Glutamatergic neuron (in vitro differentiated cells): ENCODE measurements at places on chromosomes 12 and 14.

DNA sequence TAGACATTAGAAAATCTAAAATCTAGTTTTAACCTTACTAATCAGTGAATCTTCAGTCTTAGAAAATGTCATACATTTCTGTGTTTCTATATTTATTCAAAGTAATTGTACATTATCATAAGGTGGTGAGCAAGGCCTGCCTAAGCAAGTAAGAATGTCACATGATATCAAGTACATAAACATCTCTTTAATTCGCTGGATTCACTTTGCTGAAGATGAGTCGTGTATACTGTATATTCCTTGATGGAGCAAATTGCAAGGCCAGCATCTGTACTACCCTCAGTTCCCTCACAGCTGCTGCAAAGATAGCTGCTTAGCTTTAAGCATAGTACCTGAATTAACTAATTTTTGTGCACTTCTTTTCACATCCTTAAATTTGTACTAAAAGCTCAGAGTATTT is 8.5 kb upstream of the AK7 start:
- no peak for DNase-seq

GRCh38 chr12:100656856-100657255 is 83.4 kb downstream of the GAS2L3 start:
- DNase-seq = no peak

GRCh38 chr12:10466311-10466710 is 13.1 kb upstream of the KLRC1 start:
- no peak for DNase-seq

- DNase-seq = no peak
Measured at GRCh38 chr12:3123729-3124128, 46.5 kb downstream of the TSPAN9 start.

GRCh38 chr14:21866479-21866878 is 192.9 kb upstream of the OR4E1 start:
- DNase-seq = no peak

DNA sequence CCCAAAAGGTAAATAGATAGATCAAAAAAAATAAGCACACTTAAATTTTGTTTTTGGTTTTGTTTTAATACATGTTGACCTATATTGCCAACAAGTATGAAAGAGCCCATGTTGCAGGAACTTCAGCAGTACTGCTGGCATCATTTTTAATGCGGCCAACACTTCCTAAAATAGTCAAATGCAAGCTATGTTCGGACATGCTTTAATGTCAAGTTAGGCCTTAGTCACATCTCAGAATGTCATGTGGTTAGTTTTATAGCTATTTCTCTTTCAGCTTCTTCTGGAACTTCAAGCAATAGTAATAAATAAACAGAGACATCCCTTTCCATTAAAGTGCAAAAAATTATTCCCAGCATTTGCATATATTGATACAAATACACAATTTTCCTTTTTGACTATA is 153.4 kb downstream of the PIK3C2G start:
- DNase-seq = no peak

GRCh38 chr12:61490526-61491498 is 769.4 kb upstream of the USP15 start:
- no peak for DNase-seq

GRCh38 chr12:46858368-46858767 is 32.6 kb upstream of the SLC38A4 start:
- no peak for DNase-seq

DNA sequence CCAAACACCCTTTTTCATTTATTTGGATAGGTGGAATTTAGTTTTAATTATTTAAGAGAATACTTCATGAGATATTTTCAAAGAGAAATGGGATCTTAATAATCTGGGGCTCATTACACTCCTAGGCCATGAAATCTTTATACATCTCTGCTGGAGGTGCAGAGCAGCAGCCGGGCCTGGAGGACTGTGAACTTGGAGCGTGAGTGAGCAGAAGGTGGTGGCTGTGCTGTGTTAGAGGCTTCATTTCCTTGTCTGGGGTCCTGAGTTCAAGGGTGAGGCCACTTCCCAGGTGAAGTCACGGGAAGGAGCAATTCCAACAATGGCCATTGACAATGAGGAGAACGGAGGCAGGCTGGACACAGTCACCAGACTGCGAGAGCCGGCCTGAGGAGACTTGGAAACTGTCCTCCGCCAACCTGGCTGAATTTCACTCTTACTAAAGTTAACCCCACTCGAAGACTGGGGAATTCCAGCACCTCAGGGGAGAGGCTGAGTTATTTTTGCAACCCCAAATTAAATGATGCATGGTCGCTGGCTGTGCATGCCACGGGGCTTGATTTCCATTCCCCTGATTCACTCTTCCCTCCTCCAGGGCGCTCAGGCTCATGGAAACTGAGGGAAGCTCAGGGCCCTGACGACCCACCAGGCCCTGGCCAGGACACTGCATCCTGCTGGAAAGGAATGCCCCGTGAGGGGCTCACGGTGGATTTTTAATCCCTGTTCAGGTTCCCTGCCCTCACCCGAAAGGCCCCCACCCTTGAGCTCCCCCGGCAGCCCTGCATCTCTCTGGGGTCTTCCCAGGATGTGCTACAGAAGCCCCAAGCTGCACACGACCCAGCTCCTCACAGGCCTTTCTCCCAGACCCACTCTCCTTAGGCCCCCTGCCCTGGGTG is 22.6 kb upstream of the TRAF3 start:
- no peak for DNase-seq

- no peak for DNase-seq
Measured at GRCh38 chr12:64840949-64841717, 16.7 kb downstream of the TBC1D30 start.

- no peak for DNase-seq
Measured at GRCh38 chr14:75053396-75054291, 2.4 kb upstream of the MLH3 start.

GRCh38 chr12:26668230-26668629 is 164.8 kb downstream of the ITPR2 start:
- DNase-seq = no peak

GRCh38 chr14:64983439-64984310 is 3.0 kb upstream of the FNTB start:
- no peak for DNase-seq

DNA sequence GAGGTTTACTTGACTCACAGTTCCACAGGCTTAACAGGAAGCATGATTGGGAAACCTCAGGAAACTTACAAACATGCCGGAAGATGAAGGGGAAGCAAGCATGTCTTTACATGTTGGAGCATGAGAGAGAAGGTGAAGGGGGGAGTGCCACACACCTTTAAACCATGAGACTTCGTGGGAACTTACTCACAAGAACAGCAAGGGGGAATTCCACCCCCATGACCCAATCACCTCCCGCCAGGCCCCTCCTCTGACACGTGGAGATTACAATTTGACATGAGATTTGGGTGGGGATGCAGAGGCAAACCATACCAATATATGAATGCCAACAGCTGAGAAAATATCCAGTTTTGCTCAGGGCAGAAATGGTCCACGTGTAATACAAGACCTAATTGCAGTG is 518.6 kb downstream of the VRK1 start:
- no peak for DNase-seq

DNA sequence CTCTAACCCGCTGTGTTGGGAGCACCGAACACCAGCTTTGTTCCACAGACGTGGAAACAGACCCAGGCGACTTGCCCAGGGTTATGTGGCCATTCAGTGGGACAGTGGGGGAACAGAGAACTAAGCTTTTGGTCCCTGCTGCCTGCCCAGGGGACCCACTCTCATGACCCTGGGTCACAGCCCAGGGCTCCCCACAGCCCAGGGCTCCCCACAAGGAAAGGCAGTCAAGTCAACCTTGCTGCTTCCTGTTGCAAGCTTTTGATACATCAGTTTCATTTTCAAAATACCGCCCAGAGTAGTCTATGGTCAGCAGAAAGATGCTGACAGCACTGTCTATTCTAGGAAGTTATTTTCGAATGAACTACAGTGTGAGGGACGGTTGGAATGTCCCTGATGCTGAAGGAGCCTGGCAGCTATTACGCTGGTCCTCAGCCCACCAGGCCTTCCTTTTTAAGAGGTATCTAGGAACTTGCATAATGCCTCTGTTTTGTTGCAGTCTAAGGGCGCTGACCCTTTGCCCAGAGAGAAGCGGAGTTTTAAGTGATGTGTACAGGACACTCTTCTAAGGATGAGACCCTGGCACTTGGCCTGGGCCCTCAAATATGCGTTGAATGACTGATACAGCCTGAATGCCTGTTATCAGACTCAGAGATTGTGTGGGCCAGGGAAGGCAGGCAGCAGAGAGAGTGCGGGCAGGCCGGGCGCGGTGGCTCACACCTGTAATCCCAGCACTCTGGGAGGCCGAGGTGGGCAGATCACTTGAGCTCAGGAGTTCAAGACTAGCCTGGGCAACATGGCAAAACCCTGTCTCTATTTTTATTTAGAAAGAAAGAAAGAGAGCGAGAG is 12.6 kb upstream of the TTC7B start:
- DNase-seq = no peak

DNA sequence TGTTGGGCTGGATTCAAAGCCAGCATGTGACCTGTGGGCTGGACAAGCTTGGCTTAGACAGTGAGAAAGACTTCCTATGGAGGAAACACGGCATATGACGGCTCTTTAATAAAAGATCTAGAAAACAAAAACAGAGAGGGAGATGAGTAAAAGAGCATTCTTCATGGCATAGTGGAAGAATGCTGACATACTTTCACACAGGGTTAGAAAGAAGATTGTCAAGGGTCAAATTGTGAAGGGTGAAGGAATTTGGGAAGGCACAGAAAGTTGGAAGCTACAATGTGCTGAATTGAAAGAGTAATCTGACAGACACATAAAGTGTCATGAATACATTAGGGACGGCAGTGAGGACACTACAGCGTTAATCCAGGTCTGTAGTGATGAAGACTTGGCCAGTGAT is 63.4 kb downstream of the GALNT4 start:
- DNase-seq = no peak

GRCh38 chr12:95554532-95555071 is 3.3 kb upstream of the USP44 start:
- DNase-seq = no peak

DNA sequence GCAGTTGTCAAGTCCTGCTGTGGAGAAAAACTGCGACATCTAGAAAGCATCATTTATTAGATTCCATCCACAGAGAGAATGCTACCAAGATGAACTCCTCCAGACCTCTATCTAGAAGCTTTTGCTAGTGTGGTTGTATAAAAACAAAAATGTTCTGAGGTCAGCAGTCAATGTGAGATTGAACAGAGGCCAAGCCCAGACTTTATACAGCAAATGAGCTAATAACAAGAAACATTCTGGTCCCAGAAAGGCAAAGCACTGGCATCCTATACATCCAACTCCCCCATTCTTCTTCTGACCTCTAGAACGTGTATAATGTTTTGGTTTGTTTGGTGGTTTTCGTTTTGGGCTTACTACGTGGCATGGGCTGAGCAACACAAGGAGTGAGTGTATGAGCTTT is 26.7 kb upstream of the RIN3 start:
- DNase-seq = no peak

GRCh38 chr14:86672080-86672479 is 1142.1 kb downstream of the FLRT2 start:
- no peak for DNase-seq

DNA sequence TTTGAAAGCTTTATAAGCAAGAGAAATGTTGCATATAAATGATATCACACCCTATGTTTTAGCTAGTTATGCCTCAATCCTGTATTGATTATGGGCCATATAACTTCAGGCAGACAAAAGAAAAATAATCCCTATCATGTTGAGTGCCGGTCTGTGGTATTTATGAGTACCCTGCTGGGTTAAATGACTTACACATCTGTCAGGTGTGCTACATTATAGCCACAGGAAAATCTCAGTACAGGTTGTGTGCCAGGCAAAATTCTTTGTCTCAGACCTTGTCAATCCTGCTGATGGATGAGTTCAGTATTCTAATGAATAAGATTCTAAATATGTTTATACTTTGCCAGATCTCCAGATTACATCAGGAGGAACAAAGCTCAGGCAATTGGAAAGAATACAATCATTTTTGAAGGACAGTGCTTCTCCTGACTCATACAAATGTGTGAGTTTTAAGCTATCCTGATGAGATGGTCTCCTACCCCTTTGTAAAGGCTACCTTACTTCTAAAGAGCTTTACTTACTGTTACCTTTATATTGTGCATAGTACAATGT is 109.8 kb upstream of the FOXG1 start:
- DNase-seq = no peak

DNA sequence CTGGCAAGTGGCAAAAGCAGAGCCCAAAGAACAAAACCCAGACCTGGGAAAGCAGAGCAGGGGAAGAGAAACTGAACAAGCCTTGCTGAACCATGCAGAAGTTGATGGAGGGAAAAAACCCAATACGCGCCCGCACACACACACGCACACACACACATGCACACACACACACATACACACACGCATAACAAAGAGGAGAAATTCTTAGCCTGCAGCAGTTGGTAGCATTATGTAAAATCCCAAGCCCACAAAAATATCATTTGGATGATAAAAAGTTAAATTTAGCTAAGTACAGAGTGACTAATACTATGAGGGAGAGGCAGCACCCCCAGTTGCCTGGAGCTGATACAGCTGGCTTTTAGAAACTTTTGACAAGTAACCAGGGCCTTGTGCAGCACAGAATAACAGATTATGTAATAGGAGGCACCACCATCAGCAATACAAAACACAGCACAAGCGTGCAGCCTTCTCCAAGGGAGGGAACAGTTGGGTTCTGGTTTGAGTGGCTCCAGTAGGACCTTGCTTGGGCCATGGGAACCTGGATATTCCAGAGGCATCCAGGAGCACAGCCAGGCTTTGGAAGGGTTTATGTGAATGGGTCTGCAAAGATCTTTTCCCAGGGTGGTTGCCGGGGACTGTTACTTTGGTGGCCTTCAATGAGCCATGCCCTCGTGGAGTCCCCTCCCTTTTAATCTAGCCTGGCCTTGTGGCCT is 35.3 kb downstream of the PITPNM2 start:
- DNase-seq = no peak

GRCh38 chr12:96350982-96351381 is 49.3 kb downstream of the CDK17 start:
- no peak for DNase-seq

- no peak for DNase-seq
Measured at GRCh38 chr12:47868041-47868440, 36.8 kb downstream of the VDR start.

GRCh38 chr12:31494455-31494854 is 96.5 kb downstream of the DENND5B start:
- DNase-seq = no peak

DNA sequence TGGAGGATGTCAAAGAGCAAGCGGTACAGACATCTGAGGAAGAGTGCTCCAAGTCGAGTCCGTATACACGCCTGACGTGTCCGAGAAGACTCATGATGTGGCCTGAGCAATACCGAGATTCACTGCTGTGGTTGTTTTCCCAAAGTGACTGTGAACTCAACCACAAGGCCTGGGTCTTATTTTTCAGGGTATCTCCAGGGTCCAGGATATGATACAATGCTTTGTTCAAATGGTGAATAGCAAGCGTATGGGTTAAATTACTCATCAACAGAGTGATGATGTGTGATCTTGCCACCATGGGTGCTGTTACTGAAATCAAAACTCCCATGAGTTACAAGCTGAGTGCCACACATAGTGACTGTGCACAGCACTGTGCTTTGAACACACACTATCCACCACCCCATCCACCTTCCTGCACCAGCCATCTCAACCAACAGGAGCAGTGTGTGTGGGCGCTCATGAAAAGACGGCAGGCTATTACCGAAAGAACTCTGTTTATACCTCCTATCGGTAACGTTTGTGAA is 109.6 kb downstream of the BCAT1 start:
- no peak for DNase-seq

- no peak for DNase-seq
Measured at GRCh38 chr14:97028382-97028781, 231.2 kb downstream of the VRK1 start.

GRCh38 chr12:109228664-109229063 is 80.4 kb downstream of the FOXN4 start:
- no peak for DNase-seq

GRCh38 chr14:33587791-33588190 is 363.1 kb downstream of the EGLN3 start:
- DNase-seq = no peak

- DNase-seq = no peak
Measured at GRCh38 chr12:123427036-123427769, 9.3 kb downstream of the RILPL2 start.
